Gastroesophageal sphincter (tissue), 4 donors: ENCODE measurements at places on chromosomes 7 and 10.
A peak's percentile ranks its signal among the peaks of the same experiment; 100 is the strongest.

GRCh38 chr7:467856-468545 is 51.6 kb downstream of the PDGFA start:
- no peak for ATAC-seq

- ATAC-seq = no peak
These were observed 649.2 kb downstream of the SDK1 start for GRCh38 chr7:3950249-3950648.

GRCh38 chr7:31476941-31477677 is 36.8 kb upstream of the ITPRID1 start:
- no peak for ATAC-seq

- ATAC-seq = no peak
These were observed 3.9 kb downstream of the MYL10 start for GRCh38 chr7:101625031-101625791.

GRCh38 chr10:131089150-131089549 is 222.4 kb downstream of the TCERG1L start:
- ATAC-seq = no peak

GRCh38 chr7:134693256-134693655 is 46.6 kb downstream of the BPGM start:
- ATAC-seq = peak; percentile 26

- ATAC-seq = no peak
These were observed 53.7 kb downstream of the CAV1 start for GRCh38 chr7:116578526-116578925.

- no peak for ATAC-seq
These were observed 22.6 kb downstream of the ZNF786 start for GRCh38 chr7:149067869-149068268.

DNA sequence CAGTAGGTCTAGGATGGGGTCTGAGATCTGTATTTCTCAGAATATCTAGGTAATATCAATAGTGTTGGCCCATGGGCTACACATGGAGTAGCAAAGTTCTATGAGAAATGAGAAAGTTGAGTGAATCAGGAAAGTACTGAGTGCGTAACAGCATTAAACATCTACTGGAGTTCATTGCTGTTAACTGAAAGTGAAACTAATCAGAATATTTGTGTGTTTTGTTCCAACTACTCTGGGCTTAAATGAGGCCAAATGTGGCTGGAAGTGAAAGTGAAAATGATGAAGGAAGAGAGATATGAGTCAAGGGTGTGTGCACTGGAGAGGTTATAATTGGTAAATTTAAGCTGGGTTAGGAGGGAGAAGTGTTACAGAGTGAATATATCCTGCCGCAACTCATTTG is 46.5 kb downstream of the TMEM106B start:
- no peak for ATAC-seq

DNA sequence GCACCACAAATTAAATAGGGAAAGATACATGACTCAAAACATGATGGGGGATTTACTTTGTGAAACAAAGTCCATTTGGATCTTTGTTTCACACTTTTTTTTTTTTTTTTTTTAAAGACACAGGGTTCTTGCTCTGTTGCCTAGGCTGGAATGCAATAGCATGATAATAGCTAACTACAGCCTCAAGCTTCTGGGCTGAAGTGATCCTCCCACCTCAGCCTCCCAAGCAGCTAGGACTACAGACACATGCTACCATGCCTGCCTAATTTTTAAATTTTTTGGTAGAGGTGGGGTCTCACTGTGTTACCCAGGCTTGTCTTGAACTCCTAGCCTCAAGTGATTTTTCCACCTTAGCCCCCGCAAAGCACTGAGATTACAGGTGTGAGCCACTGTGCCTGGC is 172.6 kb upstream of the KLF14 start:
- no peak for ATAC-seq

- ATAC-seq = no peak
These were observed 69.3 kb downstream of the AVL9 start for GRCh38 chr7:32564542-32564941.

DNA sequence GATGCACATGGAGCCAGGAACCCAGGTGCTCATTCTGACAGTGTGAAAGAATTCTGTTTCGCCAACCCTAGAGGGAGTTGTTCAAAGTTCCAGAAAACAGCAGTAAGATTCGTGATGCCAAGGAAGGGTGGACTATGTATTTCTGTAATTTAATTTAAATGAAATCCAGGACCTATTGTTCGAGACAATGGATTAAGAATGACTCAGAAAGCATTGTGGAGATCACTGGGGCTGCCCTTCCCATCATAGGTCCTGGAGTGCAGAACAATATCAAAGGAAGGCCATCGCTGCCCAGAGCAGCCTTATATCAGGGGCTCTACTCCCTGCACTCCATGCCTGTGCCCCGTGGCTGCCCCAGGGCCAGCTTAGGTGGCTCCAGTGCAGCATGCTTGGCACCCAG is 32.1 kb upstream of the CALD1 start:
- ATAC-seq = no peak
